ENCODE measurements at places on chromosomes 2 and 18. TPM values are rescaled to one million over a fixed set of nuclear protein-coding genes. Genes with fewer than 3 reads are reported as not detected.

DNA sequence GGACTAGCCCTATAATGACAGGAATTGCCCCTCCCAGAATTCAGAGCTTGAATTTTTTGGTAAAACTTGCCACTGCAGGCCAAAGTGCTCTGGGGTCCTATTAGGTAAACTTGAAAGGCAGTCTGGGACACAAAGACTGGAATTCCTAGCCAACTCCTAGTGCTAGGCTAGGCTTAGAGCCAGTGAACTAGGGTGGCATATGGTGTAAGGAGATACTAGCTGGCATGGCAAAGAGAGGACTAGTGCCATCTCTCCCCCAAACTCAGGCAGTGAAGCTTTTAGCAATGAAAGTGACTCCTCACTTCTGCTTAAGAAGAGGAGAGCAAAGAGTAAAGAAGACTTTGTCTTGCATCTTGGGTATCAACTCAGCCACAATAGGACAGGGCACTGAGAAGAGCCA lies 410.5 kb upstream of the CNTNAP5 start:
- no peak for DNase-seq

The DOK6 gene
- 0.43 TPM for total RNA-seq

The MYO3B gene
- total RNA-seq, result 16.8 TPM

DNA sequence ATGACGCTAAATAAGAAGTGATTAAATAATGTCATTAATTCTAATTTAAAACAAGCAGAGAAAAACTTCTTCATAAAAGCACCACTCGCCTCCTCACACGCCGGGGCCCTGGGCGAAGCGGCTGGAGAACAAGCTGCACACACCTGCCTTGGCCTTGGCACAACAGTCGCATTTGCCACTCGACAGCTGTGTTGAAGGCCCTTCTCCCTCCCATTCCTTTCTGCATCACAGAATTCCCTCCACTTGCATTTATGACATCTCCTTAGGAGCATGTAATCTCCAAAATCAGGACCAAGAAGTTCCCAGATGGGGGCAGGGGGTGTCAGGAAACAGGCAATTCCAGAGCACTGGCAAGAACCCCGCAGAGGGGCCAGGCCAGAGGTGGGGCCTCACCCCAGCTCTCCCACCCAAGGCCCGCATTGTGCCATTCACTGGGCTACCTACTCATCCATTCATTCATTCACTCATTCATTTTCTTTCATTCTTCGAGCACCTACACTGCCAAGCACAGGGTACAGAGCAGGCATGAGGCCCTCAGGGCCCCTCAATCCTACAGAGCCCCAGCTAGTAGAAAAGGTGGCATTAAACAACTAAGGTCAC lies 6.4 kb downstream of the HDAC4 start:
- DNase-seq, result no peak

- DNase-seq, result no peak
Observed at GRCh38 chr2:74619651-74620297, 28.4 kb downstream of the M1AP start.

The VPS54 gene
- total RNA-seq, result 33.0 TPM

DNA sequence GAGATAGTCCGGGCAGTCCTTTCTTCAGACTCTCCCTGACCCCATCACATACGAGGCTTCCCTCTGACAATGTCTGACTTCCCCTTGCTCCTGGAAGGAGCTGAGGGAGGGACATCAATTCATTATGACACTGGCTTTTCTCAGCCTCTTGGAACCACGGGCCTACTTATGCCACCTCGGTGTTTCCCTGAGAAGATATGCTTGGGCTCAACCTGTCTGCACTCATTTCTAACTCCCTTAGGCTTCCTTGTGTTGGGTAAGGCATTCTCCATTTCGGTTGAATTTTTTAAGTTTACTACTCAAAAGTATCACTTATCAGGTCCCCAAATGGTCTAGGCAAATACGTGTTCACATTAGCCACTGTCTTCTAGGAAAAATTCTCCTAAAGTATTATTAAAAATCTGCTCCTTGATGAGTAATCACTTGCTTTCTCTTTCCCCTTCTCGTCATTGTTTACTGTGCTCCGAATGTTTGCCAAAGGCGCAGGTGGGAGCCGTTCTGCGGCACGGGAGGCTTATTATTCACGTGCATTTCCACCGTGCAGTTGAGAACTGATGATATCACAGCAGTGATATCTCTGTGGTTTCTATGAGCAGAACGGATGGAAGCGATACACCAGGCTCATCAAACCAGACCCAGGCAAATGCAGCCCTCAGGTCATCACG lies 33.1 kb downstream of the ARL4C start:
- no peak for DNase-seq

DNA sequence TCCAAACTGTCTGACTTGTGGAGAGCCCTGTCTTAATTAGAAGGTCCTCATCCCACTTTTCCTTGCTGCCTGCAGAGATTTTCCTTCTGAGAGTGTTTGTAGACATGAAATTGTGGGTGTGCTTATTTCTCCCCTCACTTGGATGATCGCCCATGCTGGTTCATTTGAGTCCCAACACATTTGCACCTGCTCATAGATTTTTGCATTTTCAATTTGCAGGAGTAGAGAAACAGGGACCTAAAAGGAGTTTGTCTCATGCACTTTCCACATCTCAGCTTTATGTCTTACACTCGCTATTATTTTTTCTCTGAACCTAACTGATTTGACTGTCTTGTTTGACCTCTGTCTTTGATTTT lies 33.2 kb upstream of the FHL2 start:
- DNase-seq, result no peak

GRCh38 chr2:136221026-136221425 lies 103.1 kb upstream of the CXCR4 start:
- DNase-seq, result no peak

DNA sequence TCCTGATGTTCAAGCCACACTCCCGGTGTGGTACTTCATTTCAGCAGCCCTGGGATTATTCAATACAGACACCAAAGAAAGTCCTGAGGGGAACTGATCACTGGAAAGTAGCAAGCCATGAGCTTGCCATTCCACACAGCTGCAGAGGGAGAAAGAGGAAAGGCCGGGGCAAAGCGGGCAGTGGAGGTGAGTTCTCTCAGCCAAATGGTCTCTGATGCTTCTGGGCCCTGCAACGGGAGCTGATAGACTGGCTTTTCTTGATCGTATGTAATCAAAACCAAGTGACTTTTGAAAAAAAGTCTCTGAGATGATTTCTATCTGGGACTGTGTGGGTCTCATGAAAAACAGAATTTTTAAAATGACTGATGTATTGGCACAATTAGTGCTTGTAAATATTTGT lies 152.9 kb downstream of the ALPK2 start:
- DNase-seq, result no peak

DNA sequence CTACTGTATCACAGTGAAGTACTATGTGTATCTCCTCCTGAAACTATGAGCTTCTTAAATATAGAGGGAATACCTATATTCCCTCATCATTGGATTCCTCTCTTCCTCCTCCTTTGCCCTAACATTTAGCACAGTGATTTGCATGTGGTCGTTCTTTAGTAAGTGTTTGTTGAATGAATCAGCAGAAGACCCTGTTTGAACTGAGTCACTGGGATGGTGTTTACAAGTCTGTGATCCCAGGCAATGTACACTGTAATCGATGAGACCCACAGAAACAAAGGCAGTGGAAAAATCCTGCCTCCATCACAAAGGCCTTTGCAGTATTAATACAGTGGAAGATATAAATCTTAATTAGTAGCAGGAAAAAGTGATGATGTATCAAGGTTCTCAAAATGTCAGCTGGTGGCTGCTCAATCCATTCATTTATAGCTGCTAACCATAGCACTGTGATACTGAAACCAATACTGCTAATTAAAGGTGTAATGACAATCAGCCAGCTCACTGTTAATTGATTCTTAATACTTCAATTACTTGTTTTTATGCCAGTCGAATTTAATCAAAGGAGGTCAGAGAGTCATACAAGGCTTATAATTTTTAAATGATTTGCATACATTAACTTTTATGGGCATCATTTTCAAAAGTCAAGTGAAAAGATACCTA lies 20.8 kb upstream of the MYO3B start:
- DNase-seq, result no peak

DNA sequence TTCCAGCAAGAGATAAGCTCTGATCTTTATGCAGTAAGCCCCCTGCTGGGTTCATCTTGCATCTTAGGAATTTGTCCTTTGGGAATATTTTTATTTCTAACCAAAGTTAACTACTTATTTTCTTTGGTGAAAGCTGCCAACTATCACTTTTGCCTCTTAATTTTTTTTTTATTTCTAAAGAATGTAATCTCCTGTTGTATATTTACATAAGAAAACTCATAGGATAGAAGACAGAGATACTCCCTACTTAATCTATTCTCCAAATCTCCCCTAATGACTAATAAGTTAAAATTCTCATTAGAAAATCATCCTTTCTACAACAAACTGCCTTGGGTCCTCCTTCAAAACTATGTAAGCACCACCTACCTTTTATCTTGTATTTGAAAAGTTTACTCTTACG lies 612.2 kb upstream of the SLC39A10 start:
- DNase-seq, result no peak

- no peak for DNase-seq
Observed at GRCh38 chr2:152339556-152340286, 4.7 kb downstream of the FMNL2 start.

- DNase-seq, result no peak
Observed at GRCh38 chr2:8599421-8600242, 82.2 kb upstream of the ID2 start.

DNA sequence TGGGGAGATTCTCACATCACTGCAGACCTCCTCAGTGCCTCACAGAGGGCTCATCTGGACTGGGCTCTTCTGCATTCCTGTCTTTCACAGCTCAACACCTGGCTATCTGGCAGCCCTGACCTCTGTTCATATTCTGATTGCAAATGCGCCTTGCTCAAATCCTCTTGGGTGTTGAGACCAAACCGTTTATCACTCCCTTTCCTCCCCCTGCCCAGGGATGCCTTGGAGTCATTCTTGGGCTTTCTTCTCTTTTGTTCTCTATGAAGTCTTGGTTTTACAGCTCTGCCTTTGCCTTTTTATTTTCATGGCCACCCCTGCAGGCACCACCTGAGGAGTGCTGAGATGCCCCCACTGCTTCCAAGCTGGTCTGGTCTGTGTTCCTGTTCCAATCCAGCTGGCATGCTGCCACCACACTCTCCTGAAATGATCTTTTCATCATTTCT lies 26.3 kb downstream of the TUBB6 start:
- DNase-seq, result no peak

DNA sequence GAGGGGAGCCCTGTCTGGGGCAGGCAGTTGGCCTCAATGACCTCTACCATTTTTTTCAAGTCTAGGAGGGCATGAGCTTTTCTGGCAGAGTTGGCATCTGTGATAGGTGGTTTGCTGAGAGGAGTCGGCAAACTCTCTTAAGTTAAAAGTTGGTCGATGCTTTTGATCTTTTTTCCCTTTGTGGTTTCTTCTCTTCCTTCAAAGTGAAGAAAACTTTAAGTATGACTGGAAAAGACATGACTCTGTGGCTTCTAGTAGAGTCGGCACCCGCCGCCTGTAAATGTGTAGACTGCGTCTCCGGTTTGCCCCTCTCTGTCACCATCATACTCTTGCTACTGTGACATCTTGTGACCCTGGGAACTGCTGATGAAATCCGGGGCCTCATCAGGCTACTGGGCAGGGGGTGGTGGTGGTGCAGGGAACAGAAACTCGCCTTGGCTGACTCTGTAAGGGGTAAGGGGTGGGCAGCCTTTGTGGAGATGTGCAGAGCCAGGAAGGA lies 21.1 kb downstream of the INPP5D start:
- no peak for DNase-seq

The LDLRAD4 gene
- total RNA-seq, result 0.65 TPM

The TRIM54 gene
- not detected for total RNA-seq

- no peak for DNase-seq
Observed at GRCh38 chr2:227308784-227309183, 16.3 kb upstream of the MFF start.

GRCh38 chr18:3603421-3604234 lies 153.7 kb downstream of the TGIF1 start:
- peak; percentile 91 for DNase-seq

GRCh38 chr2:176242276-176242675 lies 27.0 kb upstream of the MTX2 start:
- DNase-seq, result no peak

DNA sequence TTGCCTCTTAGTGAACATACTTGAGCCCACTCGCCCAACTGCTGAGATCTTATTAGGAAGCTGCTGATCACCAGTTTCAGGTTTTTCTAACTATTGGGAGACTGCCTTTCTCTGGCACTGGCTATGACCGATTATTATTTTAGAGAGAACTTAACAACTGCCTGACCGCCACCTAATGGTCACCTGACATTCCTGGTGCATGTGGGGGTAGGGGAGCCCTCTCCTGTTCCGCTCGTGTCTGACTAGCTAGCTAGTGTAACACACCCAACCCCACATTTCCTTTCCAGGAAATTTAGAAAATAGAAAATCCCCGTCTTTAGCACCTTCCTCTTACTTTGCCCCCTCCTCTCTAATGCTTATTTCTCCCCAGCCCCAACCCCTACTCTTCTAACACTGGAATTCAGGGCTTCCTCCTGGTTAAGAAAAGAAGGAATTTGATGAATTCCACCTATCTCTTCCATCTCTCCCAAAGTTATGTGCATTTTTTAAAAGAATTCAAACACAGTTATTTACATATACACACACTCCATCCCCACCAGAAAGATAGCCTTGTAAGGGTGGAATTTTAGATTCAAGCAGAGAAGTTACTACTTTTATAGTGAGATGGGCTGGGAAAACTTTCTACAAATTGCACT lies 19.4 kb upstream of the DNER start:
- DNase-seq, result no peak

The CDKL4 gene
- not detected for total RNA-seq

GRCh38 chr18:2304378-2305175 lies 266.7 kb downstream of the METTL4 start:
- DNase-seq, result no peak

DNA sequence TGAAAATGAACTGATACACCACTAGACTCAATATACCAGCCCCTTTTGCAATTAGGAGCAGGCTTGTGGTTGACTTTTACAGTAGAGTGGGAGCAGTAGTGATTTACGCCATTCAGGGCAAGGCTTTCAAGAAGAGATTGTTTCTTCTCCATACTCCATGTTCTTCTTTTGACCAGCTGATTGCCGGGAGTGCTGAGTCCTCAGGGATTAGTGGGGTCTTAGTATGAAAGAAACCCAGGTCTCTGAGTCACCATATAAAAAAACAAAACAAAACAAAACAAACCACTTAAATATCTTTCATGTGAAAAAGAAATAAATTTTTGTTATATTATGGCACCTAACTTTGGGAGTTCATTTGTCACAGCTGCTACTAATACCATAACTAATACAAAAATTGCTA lies 465.6 kb upstream of the TRIB2 start:
- DNase-seq, result no peak

GRCh38 chr18:47677952-47678351 lies 252.5 kb downstream of the SMAD2 start:
- no peak for DNase-seq

DNA sequence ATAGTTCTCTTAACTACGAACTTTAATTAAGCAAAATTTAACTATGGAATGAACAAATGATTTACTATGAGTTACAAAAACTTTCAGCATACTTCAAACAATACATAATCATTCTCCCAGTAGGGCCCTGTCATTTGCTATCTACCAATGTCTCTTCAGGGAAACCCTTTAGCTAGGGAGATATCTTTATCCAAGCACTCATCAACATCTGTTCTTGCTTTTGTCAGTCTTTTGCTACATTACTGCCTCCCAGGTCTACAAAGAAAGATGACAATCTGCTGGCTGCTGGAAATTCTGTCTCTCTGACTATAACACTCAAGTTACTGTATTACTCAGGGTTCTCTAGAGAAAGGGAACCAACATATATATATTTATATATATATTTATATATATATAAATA lies 1626.3 kb upstream of the CELF4 start:
- DNase-seq, result no peak

The R3HDM1 gene
- 35.3 TPM for total RNA-seq

All from neural progenitor cell (in vitro differentiated cells).